ENCODE measurements at places on chromosomes 4 and X.
A peak's percentile ranks its signal among the peaks of the same experiment; 100 is the strongest.

GRCh38 chrX:143095321-143095720, 69.6 kb downstream of the SPANXN4 start:
- no peak for DNase-seq

DNA sequence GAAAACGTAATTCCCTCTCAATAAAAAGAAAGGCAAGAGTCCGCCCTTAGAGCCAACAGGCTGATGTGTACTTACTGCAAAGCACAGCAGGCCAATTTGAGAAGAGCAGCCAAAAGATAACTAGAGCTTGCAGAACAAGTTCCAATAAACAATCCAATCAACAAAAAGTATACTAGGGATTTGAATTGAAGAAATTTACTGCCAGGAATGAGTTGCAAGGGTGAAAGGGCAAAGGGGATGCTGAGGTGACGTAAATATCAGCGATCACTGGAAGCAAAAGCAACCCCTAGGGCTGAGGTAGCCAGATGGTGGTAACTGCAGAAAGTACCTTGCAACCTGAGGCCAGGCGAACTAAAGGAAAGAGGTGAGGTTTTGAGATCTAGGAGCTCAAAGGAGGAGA, 152.1 kb upstream of the TENM3 start:
- no peak for DNase-seq

DNA sequence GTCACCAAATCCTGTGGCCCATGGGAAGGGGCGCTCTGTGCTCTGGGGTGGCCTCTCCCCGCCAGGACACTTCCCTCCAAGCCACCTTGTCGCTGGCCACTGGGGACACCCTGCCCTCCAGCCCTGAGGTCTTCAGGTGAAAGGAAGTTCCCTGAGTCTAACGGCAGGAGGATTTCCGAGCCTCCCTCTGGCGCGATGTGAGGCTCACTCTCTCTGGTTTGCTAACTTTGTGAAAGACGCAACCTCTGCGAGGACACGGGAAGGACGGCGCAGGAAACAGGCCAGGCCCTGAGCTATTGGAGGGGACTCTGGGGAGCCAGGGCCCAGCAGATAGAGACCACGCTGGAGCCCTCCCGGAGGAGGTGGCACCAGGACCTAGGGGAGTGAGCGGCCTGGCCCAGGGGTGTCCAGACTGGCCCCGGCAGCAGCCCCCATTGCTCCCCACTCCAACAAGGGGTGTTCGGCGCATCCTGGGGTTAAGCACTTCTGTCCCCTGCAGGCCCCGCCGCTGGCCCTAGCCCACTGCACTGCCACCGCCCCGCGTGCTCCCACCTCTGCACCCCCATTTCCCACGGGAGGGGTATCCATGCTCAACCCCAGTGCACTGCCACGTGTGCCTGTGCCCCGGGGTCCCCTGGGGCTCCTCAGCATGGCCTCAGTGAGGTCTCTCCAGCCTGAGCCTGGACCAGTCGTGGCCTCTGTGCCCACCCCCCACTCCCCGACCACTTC, 72.2 kb upstream of the MXD4 start:
- DNase-seq, result no peak

DNA sequence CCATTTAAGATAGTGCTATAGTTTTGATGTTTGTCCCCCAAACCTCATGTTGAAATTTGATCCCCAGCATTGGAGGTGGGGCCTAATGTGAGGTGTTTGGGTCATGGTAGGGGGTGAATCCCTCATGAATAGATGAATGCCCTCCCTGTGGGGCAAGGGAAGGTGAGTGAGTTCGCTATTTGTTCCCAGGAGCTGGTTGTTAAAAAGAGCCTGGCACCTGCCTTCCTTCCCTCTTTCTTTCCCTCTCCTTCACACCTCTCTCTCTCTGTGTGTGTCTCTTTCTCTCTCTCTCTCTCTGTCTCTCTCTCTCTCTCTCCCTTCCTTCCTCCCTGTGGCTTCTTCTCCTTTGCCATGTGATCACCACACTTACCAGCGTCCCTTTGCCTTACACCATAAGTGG, 160.7 kb downstream of the AASDH start:
- DNase-seq, result no peak

- DNase-seq, result no peak
Observed at GRCh38 chr4:180284267-180284666, 1958.9 kb upstream of the TENM3 start.

DNA sequence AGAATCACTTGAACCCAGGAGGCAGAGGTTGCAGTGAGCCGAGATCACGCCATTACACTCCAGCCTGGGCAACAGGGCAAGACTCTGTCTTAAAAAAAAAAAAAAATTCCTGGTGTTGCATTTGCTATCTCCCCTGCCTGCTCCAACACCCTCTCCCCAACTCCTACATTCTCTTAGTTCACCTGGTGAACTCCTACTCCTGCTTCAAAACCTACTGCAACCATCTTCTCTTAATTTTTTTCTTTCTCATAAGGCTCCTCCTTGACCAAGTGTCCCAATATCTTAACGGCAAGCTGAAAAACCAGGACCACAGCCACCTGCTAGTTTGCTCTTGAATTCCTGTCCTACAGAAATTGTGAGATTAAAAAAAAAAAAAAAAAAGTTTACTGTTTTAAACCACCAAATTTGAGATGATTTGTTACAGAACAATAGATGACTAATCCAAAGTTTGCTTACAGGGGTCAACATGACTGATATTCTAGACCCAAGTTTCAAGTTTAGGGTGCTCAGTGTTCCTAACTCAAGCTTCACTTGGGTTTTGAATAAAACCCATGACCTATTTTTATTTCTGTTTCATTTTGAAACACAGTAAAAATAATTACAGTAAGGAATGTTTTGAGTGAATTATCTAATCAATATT, 13.1 kb upstream of the ANXA5 start:
- no peak for DNase-seq

GRCh38 chr4:8472158-8472688, 31.6 kb downstream of the TRMT44 start:
- no peak for DNase-seq

GRCh38 chr4:25842229-25842845, 20.5 kb downstream of the SEL1L3 start:
- peak; percentile 12 for DNase-seq

DNA sequence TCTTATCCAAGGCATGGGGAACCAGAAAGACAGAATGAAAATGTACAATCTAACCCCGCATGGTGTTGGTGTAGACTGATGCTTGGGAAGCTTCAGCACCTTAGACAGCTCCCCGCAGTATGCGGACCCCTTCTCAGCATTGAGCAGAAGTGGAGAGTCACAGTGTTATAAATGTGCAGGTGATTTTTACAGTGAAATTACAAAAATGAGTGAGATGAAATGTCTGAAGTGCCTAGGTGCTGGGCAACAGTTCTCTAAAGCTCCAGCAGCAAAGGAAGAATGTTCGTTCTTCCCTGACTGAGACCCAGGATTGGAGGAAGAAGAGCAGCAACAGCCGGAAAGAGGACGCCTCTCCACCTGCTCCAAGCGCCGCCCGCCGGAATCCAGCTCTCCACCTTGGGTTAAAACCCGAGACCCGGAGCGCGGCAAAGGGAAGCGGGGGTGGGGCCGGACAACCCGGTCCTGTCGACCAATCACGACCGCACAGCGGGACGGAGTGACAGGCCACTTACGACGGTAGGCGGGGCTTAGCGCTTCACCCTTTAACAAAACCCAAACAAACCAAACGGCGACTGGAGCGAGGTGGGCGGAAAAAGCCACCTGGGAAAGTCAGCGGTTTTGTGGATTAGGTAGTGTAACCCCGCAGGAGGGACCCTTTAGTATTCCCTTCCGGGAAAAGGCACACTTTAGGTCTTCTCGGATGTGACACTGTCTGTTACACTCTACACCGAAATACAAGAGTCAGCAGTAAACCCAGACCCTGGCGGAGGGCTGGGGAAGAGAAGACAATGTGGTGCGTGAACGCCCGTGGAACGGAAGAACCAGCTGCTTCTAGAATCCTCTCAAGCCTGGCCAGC, at the start of gene GLRA3:
TSS of gene GLRA3 (minus strand) at position 403 of the 857 bp plus-strand sequence. CDS start 436 bp downstream, outside the sequence.
- DNase-seq, result no peak

DNA sequence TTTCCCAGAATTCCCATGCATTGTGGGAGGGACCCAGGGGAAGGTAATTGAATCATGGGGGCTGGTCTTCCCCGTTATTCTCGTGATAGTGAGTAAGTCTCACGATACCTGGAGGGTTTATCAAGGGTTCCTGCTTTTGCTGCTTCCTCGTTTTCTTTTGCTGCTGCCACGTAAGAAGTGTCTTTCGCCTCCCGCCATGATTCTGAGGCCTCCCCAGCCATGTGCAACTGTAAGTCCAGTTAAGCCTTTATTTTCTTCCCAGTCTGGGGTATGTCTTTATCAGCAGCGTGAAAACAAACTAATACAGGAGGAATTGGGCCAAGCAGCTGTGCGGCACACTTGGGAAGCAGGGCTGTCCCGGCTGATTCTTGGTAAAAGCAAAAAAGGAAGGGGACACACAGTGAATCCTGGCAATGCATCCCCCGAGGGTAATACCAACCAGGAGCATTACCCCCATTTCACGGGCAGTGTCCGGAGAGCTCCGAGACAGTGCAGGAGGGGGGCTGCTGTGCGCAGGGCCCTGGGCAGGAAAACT, 185.7 kb downstream of the AFAP1 start:
- no peak for DNase-seq

DNA sequence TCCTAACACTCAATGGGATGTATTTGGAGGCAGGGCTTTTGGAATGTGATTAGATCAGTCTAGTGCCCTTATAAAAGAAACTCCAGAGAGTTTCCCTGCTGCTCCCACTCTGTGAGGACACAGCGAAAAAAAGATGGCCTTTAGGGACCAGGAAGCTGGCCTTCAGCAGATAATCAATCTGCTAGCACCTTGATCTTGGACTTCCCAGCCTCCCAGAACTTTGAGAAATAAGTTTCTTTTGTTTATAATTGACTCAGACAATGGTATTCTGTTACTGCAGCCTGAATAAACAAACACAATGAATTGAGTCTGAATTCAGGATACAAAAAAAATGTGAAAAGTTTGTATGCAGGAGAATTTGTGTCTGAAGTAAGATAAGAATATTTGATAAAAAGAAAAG, 842.1 kb downstream of the FSTL5 start:
- no peak for DNase-seq

DNA sequence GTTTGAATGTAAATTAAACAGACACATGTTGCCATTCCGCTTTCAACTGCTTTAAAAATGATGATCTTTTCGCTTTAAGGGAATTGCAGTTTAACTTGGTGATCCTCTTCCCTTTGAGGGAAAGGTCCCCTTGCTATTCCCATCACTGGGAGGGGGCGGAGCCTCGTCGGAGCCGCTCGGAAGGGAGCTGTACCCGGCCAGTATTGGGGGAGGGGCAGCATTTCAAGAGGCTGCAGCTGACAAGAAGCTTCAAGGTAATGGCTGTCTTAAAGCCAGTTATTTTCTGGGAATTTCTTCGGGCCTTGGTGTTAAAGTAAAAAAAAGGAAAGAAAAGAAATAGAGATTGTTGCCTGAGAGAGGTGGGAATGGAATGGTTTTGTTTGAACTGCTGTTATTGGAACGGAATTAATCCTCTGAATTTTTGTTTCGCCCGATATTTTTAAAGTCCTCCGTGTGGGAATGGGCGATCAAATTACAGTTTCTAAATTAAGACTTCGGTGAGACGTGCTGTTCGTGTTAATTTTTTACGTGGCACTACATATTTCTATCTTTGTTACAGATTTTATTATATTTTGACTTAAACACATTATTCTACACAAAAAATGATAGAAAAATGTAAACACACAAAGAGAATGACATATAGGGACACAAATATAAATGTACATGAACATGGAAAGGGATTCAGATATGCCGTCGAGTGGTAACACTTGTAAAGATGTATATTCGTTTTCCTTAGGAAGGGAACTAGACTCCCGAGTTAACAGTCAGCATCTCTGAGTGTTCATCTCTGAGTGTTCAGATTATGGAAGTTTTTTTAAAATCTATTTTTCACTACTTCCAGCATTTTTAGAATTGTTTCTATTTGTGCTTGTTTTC, 9.2 kb downstream of the PWWP3B start:
- no peak for DNase-seq

- DNase-seq, result no peak
Observed at GRCh38 chrX:47179221-47179927, 14.3 kb upstream of the UBA1 start.

GRCh38 chr4:39637586-39638353, 895 bp downstream of the SMIM14 start:
- peak; percentile 59 for DNase-seq

- DNase-seq, result no peak
Observed at GRCh38 chrX:111270339-111270738, at the start of gene CAPN6. CAPN6 (minus strand) TSS chrX:111270483; CDS start chrX:111263936, 6,547 bp downstream.

- no peak for DNase-seq
Observed at GRCh38 chrX:151714362-151714761, 1.5 kb upstream of the FATE1 start.

DNA sequence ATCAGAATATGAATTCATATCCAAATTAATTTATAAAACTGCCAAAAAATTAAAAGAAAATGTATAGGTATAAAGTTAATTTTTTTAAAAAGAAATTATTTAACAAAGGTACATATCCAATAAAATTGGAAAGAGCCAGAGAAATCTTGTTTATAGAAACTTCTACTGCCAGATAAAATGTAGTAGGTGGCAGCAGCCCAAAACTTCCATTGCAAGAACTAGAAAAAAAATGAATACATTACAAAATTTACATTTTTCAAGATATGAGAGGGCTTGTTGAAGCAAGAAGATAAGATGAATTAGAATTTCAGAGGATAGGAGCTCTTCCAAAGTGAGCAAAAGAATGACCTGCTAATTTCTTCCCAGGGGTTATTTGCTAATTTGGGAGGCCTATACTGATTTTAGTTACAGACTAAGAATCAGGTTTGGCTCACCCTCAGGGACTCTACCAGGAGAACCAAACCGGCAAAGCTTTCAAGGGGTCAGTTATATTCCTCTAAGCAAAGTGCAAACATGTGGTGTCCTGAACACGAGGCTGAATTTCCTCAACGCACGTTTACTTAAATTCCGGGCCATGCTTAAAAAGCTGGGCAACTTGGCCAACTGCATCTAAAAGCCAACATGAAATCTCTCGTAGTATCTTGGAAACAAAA, 17.5 kb downstream of the ANKRD50 start:
- no peak for DNase-seq

DNA sequence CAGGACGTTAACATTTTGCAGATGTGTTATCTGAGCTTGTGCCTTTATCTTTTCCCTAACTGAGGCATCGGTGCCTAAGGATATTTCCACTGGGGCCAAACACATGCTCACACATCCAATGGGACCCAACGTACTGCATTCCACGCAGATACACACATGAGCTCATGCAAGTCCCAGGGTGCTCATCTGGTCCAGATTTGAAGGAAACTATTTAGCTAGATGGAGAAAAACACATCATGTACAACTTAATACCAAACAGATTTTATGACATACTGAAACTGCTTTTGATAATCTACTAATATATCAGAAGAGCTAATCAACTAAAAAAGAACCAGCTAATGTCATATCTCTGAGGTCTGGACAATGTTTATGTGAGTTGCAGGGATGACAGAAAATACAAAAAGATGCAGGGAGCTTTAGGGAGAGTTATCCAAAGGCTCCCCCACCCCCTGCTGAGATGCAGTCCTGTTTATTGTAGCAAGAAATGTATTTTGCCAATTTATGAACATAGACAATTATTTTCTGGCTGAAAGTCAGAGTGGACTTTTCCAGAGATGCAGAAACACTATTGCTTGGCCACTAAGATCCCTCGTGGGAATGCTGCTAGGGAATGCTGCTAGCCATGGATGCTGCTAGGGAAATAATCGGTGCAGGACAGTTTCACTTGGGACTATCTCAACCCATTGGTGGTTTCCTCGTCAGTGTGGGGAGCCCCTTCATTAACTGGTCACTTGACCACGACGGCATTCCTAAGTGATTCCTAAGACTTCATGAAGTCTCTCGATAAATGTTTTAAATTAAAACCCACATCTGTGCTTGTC, 172.8 kb downstream of the SMIM20 start:
- DNase-seq, result no peak

- no peak for DNase-seq
Observed at GRCh38 chrX:70332600-70332999, 42.7 kb downstream of the KIF4A start.

- DNase-seq, result no peak
Observed at GRCh38 chr4:29278585-29278984, 1441.6 kb upstream of the PCDH7 start.

All from T-helper 2 cell (primary cell).